ENCODE measurements at places on chromosomes 3 and 15. TPM values are rescaled to one million over a fixed set of nuclear protein-coding genes. Genes with fewer than 3 reads are reported as not detected.

Gene FETUB
- not detected for total RNA-seq

DNA sequence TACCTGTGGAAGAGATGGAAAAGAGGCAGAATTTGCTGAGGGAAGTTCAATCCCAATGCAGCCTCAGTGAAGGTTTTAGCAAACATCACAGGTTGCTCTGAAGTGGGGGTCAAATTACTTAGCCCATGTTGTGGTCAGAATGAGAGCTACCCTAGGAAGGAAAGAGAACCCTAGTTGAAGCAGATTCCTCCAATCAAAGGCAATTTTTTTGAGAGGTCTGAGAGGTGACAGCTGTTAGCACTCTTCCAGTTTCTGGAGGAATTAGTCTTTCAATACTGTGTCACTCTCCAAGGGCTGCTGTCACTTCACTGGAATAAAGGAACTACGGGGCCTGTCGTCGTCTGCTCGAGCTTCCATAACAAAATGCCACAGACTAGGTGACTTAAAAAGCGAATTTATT, 584.2 kb upstream of the DPPA4 start:
- H3K27ac ChIP-seq, result no peak overlapping the region
- no peaks in the 10 kb centered on the region for H3K27me3 ChIP-seq
- DNase-seq, result no peak
- H3K36me3 ChIP-seq, result no peaks in the 10 kb centered on the region
- no peak overlapping the region for H3K4me3 ChIP-seq

DNA sequence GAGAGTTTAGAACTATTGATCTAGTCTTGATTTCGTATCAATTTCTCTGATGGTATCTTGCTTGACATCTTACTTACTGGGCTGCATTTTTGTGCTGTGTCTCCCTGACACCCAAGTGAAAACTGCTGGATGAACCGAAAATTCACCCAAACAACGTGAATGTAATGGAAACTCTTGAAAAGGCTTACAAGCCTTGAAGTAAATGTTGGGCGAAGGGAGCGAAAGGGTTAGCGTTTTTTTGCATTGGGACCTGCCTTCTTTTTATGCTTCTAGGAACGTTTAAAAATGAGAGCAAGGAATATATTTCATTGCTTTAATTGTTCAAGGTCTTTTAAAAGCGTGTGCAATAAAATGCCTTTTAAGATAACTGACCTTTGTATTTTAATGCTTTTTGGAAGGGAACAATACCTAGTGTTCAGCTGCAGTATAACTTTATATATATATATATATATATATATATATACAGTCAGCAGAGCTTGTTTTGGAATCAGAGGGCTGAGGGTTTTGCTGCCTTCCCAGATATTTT, 94.1 kb downstream of the LPP start:
- H3K4me1 ChIP-seq, result peaks cover 2% of the 10 kb centered on the region
- H3K36me3 ChIP-seq, result peaks cover 22% of the 10 kb centered on the region
- H3K27me3 ChIP-seq, result no peaks in the 10 kb centered on the region
- no peak for DNase-seq
- no peak overlapping the region for H3K27ac ChIP-seq

DNA sequence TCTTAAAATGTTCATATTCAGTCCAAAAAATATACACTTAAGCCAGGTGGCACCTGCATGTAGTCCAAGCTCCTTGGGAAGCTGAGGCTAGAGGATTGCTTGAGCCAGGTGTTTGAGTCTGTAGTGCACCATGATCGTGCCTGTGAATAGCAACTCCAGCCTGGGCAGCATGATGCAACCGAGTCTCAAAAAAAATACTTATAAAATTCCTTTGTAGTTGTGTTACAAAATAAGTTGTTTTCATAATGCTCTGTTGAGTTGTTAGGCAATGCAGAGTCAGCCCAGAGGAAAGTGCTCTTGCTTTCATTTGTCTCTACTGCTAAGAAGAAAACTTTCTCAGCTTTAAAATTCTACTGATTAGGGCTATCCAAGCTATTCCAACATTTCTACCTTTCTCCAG, 442.8 kb upstream of the ARRDC4 start:
- DNase-seq, result no peak
- no peaks in the 10 kb centered on the region for H3K27me3 ChIP-seq
- H3K27ac ChIP-seq, result no peak overlapping the region
- no peaks in the 10 kb centered on the region for H3K4me1 ChIP-seq

GRCh38 chr3:183468424-183468823, 40.0 kb upstream of the MCF2L2 start:
- no peak overlapping the region for H3K27ac ChIP-seq
- H3K27me3 ChIP-seq, result peaks cover 5% of the 10 kb centered on the region
- peaks cover 8% of the 10 kb centered on the region for H3K4me1 ChIP-seq

Gene AHSG
- total RNA-seq, result not detected

DNA sequence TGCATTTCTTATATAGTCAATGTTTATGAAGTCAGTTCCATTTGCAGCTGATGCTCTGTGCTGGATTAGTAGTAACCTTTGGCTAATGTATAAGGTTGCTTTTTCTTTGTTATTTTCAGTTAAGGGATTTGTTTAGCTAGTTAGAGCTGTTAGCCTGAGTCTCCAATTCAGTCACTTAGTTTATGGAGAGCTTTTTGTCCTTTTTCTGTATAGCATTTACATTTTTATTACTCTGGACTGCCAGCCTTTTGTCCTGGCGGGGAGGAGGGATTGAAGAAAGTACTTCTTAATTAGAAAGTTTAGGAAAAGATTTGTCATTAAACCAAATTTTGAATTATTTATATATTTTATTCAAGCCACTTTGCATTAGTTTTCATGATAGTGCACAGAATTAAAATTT, 52.0 kb downstream of the DNAJC13 start:
- no peak overlapping the region for H3K27ac ChIP-seq
- no peaks in the 10 kb centered on the region for H3K27me3 ChIP-seq
- DNase-seq, result no peak

DNA sequence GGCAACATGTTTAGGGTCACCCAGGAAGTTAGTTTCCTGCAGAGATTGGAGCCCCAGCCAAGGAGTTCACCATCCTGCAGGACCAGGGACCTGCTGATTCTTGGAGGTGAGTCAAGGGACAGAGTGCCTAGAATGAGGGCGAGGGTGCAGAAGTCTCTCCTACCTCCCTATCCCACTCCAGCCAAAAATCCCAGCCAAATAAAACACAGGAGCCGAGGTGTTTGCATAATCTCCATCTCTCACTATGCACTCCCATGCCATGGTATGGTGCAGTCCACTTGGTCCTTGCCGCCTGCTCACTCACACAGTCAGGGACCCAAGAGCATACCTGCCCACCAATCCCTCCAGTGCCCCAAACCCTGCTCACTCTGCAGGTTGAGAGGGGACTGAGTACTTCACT, 294.2 kb downstream of the UACA start:
- H3K36me3 ChIP-seq, result no peaks in the 10 kb centered on the region
- DNase-seq, result no peak
- no peak overlapping the region for H3K4me3 ChIP-seq
- no peak overlapping the region for H3K27ac ChIP-seq

Gene FAM81A
- total RNA-seq, result 2.2 TPM

- no peaks in the 10 kb centered on the region for H3K27me3 ChIP-seq
- peaks cover 19% of the 10 kb centered on the region for H3K36me3 ChIP-seq
- no peak for DNase-seq
- no peak overlapping the region for H3K4me3 ChIP-seq
- H3K4me1 ChIP-seq, result peaks cover 6% of the 10 kb centered on the region
Measured at GRCh38 chr3:60027335-60027734, 977.5 kb upstream of the CFAP20DC start.

DNA sequence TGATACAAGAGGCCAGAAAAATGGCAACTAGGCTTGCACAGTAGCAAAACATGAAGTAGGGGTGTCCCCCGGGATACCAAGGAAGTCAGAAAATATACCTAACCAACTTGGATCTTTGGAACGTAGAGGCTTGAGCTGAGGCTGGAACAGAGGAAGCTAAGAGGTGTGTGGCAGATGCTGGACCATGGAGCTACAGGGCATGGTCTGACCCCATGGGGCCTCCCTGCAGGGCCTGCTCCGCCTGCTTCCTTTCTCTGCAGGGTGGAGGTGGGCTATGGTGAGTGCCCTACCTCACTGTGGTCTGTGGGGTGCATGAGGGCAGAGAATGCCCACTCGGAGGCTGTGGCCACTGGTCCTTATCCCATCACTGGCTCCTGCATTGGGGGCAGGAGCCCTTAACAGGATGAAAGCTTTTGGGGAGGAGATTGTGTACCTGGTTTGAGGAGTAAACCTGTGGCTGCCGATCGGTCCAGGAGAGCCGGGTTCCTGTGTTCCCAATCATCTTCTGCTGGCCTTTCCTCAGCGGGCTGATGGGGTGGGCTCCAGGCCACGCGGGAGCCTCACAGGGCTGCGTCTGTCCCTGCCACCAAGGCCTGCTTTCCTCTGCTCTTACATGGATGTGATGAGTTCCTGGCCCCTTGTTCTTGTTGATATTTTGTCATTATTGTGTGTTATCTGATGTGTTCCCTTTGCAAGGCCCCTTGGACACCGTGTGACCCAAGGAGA, 96.8 kb downstream of the OCA2 start:
- DNase-seq, result no peak
- no peaks in the 10 kb centered on the region for H3K36me3 ChIP-seq
- peaks cover 1% of the 10 kb centered on the region for H3K27me3 ChIP-seq
- H3K4me3 ChIP-seq, result no peak overlapping the region
- no peak overlapping the region for H3K27ac ChIP-seq
- no peaks in the 10 kb centered on the region for H3K4me1 ChIP-seq

All from activated naive CD8-positive, alpha-beta T cell treated with anti-CD3 and anti-CD28 coated beads, Interleukin-2, amount 10 ng/mL, durations not matched to agents 7 days and 5 days (primary cell).